ENCODE measurements at places on chromosomes 5 and 9. TPM values are rescaled to one million over a fixed set of nuclear protein-coding genes. Genes with fewer than 3 reads are reported as not detected.

The PCDHA4 gene
- total RNA-seq = 0.32 TPM

The GMCL2 gene
- total RNA-seq = not detected

The SPATA31C1 gene
- total RNA-seq = not detected

The SPINK5 gene
- 0.45 TPM for total RNA-seq

The SLC6A19 gene
- 0.32 TPM for total RNA-seq

The CDH9 gene
- not detected for total RNA-seq
